ENCODE measurements at places on chromosomes 11 and 22.

- no peak for DNase-seq
These were observed 182.7 kb upstream of the SNX19 start for GRCh38 chr11:131099013-131099412.

- peak; percentile 93 for DNase-seq
These were observed at the start of gene THAP7 for GRCh38 chr22:21001601-21002325. TSS of gene THAP7 (minus strand) at chr22:21002118. CDS start at chr22:21001911, 207 bp downstream.

- DNase-seq, result no peak
These were observed 9.4 kb upstream of the MRPL23 start for GRCh38 chr11:1937616-1938342.

- DNase-seq, result no peak
These were observed 4.2 kb upstream of the CTSC start for GRCh38 chr11:88341522-88342251.

- no peak for DNase-seq
These were observed 83.9 kb upstream of the SNX19 start for GRCh38 chr11:130999992-131000770.

DNA sequence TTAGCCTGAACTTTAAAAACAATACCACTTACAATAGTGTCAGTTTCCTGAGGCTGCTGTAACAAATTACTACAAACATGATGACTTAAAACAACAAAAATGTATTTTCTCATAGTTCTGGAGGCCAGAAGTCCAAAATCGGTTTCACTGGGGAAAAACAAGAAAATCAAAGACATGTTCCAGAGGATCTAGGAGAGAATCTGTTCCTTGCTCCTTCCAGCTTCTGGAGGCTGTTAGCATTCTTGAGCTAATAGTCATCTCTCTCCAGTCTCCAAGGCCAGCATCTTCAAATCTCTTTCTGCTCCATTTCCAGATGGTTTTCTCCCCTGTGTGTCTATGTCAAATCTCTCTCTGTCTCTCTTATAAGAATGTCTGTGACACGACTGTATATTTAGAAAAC lies 67.6 kb upstream of the TEAD1 start:
- no peak for DNase-seq

DNA sequence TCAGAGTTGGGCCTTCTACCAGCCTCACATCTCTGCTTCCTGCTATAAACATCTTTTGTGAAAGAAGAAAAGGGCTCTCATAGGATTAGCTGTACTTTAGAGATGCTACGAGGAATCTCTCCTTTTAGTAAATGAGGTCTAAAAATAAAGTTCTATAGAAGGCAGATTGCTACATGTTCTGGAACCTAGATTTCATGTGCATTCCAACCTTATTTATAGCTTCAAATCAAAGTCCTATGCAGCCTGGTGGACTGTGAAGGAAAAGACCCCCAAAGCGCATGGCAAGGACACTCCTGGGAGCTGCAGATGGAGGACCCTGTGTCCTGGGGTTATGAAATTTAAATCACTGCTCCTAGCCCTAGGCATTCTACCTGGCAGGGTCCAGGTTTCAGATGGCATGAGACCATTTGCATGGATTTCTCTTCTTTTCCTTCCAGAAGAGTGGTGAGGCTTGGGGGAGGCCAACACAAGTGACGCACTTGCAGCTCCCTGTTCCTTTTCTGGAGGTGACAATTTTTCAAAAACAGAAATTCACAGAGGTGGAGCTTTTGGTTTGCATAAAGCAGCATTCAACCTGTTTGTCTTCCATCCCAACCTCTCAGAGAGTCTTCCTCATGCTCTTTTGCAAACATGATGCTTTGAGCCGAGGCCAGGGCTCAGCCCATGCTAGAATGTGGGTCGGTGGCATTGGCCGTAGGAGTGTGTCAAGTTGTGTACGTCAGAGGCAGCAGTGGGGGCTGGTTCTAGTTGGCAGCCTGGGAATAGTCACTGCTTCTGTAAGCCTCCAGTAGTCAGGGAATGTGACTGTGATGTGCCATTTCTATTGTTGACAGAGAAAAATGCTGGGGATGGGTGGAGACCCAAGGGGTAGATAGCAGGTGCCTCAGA lies 6.3 kb downstream of the CRY2 start:
- no peak for DNase-seq

GRCh38 chr22:49678137-49678841 lies 149.4 kb downstream of the BRD1 start:
- no peak for DNase-seq

- no peak for DNase-seq
These were observed 7.6 kb downstream of the AP2A2 start for GRCh38 chr11:933142-933851.

DNA sequence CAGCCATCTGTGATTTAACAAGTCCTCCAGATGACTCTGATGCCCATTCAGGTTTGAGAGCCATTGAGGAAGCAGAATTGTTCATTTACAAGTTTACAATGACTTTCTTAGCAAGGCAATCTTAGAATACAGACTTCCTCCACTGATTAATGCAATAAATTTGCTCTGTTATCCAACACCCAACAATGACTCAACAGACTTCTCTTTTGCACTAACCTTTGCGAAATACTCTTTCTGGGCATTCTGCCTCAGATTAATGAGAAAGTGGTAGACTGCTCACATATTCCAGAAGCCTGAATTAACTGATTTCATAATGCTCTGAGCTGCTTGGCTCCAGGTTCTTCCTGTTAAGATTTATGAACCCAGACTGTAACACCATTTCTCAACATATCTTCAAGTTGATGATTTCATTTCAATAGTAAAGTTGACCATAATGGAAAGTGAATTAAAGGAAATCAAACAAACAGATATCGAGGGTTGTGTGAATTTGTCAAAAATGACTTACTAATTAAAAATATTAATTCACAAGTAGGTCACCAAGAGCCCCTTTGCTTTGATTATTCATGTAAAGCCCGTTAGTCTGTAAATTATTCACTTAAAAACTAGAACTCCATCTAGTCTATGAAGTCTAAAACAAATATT lies 70.5 kb upstream of the BLID start:
- no peak for DNase-seq

GRCh38 chr22:46674367-46674781 lies 54.2 kb downstream of the GRAMD4 start:
- peak; percentile 89 for DNase-seq

DNA sequence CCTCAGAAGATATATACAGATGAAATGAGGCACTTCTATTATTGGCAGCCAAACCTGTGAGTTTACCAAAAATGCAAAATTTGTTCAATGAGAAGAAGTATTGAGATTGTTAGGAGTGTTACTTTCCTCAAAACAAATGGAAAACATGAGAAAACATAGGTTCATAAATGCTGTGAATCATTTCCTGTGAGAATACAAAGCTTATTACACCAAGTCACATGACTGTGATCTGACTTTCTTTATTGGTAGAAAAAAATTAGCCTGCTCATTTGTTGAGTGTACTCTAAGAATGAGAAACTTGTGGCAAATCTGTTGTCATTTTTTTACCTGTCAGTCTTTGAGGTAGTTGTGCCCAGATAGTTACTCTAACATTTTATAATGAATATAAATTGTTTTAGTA lies 215.1 kb downstream of the TMEM135 start:
- no peak for DNase-seq

DNA sequence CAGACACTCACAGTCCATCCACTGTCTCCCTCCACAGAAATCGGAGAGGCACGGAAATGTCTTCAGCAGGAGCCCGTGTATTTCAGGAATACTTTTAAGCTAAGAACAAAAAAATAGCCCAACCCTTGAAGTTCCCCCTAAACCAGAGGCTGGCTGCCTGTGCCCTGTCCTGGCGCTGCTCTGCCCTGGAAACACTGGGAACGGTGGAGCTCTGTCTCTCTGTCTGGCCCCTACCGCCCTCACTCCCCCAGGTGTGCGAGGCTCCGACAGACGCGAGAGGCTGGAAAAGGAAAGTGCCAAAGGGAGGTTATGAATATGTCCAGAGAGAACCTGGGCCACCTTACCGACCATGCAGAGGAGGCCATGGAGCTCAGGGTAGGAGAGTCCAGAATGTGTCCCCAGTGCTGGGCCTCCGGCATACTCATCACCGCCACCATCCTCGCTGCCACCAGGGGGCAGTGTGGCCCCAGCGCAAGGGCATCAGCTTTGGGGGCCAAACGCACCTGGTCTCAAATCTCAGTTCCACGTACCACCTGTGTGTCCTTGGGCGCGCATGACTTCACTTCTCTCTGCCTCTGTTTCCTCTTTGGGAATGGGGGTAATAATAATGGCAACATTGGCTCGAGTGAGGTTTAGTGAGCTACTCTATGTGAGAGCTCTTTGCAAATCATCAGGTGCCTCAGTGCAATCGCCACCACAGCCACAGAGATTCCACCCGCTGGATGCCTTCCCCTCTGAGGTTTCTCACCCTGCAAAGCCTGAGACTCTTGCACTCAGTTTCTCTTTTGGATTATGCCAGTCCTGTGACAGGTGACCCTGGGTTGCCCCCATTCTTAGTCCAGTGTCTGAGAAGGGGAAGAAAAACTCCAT lies 10.4 kb upstream of the SLCO2B1 start:
- DNase-seq, result peak; percentile 83

DNA sequence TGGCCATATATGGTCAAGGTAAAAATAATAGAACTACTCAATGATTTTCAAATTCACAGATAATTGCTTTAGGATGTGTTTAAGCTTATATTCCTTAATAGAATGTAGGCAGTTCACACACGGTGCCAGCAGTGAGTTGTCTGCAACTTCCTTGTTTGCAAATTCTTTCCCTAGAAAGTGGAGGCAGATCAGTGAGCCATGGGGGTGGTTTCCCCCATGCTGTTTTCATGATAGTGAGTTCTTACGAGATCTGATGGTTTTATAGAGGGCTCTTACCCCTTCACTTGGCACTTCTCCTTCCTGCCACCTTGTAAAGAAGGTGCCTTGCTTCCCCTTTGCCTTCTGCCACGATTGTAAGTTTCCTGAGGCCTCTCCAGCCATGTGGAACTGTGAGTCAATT lies 111.8 kb upstream of the LMO1 start:
- no peak for DNase-seq

- no peak for DNase-seq
These were observed 1.5 kb downstream of the LMF2 start for GRCh38 chr22:50505776-50506610.

- no peak for DNase-seq
These were observed 14.9 kb upstream of the ELFN2 start for GRCh38 chr22:37442135-37442534.

GRCh38 chr11:125797641-125798040 lies 9.7 kb downstream of the PATE3 start:
- no peak for DNase-seq

- no peak for DNase-seq
These were observed at the start of gene CHST1 for GRCh38 chr11:45665206-45665932. TSS of gene CHST1 (minus strand) at chr11:45665622. CDS start at chr11:45650923, 14,699 bp downstream.

DNA sequence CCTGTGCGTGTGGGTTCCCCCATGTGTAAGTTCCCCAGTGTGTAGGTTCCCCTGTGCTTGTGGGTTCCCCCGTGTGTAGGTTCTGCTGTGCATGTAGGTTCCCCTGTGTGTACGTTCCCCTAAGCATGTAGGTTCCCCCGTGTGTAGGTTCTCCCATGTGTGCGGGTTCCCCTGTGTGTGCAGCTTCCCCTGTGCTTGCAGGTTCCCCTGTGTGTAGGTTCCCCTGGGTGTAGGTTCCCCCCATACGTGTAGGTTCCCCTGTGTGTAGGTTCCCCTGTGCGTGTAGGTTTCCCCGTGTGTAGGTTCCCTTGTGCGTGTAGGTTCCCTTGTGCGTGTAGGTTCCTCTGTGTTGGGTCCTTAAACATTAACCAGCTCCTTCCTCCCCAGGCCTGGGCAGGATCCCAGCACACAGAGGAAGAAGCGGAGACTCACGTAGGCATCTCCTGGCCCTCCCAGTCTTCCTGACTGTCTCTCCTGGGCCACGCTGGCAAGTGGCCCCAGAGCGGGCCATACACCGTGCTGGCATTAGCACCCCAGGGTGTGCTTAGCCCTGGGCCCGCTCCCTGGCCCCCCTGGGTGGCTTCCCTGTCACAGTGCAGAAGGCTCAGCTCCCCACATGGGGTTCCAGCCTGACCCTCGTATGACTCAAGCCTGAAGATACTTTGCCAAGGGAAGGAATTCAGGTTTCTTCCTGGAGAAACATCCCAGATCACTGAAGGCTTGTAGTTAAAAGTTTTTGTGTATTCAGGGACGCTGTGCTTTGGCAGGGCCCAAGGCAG lies 2.8 kb upstream of the GRAMD4 start:
- DNase-seq, result no peak

GRCh38 chr22:21766691-21767462 lies 31.3 kb upstream of the YPEL1 start:
- peak; percentile 20 for DNase-seq

DNA sequence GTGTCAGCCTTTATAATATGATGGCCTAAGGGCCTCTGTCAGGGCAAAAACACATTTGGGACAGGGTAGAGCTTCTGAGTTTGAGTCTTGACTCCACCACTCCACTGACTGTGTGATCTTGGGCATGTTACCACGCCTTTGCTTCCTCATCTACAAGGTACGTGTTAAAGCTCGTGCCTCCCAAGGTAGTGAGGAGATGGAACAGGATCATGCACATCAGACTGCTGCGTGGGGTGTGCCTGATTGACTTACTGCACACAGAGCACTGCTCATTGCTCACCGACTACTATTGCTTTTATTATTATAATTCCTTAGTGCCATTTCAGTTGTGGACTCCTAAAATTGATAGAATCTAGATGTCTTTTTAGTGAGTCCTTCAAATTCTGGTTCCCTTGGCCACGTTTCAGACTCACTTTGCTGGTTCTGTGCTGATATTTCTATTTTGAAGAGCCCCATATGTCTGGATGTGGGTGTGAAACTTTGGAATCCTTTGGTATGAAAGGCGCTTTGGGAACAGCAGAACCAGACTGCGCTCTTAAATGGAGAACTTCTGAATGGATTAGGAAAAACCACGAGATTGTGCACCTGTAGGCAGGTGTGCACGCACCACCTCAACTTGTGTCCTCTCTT lies 44.1 kb upstream of the RAB1B start:
- DNase-seq, result no peak

DNA sequence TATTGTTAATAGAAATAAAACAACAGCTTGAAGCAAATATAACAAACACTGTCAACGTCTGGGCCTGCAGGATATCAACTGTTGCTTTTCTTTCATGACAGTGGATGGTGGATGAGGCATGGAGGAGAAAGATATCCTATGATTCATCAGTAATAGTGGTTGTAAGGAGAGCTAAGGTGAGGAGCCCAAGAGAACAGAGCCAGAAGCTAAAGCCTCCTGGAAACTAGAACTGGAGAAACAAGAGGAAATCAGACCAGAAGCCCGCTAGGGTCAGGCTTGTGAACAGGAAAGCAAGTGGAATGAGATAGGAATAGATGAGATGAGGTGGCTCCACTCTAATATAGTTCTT lies 37.7 kb upstream of the MMP12 start:
- no peak for DNase-seq

GRCh38 chr11:43410394-43410793 lies 51.7 kb downstream of the TTC17 start:
- DNase-seq, result no peak

DNA sequence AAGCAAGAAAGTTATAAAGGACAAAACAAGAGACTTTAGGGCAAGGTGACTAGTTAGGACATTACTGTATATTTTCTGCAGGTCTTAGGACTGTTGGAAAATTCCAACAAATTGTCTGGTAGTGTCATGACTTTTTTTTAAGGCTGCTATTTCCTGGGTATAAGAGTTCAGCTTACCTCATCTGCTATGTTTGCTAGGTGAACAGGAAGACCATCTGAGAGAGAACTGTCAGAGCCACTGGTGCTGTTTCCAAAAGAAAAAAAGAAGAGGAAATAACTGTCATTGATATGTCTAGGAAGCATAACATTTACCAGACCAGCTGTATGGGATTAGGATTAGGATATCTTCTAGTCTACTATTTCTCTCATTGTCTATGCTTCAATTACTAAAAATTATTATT lies 26.3 kb upstream of the MTCH2 start:
- no peak for DNase-seq

Measured in stimulated activated CD4-positive, alpha-beta T cell treated with anti-CD3 and anti-CD28 coated beads, Interleukin-2, amount 100 ng/mL, for 48 hours (primary cell).